ENCODE measurements at places on chromosomes 2 and 18.

GRCh38 chr2:112829961-112830681, 6.5 kb downstream of the IL1B start:
- DNase-seq = no peak

- DNase-seq = no peak
Observed at GRCh38 chr2:96565111-96565510, 28.6 kb downstream of the ARID5A start.

- no peak for DNase-seq
Observed at GRCh38 chr18:26960911-26961310, 95.4 kb upstream of the AQP4 start.

DNA sequence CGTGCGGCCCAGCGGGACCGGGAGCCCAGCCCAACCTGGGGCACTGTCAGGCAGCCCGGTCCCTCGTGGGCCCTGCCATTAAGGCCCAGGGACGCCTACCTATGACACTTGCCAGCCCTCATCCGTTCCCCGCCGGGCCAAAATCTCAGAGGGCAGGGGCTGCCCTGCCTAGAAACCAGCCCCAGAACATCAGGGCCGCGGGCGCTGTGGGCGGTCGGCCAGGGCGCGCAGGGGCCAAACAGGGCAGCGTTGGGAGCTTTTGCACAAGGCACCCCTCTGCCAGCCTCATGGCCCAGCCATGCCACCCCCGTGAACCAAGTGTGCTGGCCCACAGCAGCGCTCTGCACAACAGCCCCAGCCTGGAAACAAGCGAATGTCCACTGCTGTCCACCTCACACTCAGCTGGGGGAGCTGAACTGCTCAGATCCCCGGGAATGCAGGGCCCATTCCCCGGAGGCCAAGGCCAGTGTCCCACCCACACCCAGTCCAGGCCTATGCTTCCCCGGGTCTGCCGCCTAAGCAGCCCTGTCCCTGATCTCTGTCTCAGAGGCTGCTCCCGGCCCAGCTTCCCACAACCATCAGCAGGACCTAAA, 3.5 kb upstream of the NEURL3 start:
- DNase-seq = no peak

DNA sequence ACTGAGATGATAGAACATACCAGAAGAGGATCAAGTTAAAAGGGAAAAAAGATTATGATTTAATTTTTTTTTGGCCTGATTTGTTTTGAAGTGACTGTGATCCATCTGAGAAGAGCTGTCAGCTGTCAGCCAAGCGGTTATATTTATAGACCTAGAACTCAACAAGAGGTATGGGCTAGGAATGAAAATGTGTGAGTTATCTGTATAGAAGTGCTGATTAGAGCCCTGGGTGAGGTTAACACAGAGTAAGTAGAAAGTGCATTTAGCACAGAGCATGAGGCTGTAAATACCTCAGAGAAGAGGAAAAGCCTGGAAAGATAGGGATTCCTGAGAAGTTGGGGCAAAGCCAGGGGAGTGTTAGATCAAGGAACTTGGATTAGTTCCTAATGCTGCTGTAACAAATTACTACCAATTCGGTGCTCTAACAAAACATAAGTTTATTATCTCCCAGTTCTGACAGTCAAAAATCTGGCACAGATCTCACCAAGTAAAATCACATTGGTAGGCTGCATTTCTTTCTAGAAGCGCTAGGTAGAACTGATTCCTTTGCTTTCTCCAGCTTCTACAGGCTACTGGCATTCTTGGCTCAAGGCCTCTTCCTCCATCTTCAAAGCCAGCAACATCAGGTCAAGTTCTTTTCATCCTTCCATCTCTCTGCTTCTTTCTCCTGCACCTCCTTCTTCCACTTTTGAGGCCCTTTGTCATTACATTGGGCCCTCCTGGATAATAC, 197.4 kb upstream of the SPHKAP start:
- DNase-seq = no peak

DNA sequence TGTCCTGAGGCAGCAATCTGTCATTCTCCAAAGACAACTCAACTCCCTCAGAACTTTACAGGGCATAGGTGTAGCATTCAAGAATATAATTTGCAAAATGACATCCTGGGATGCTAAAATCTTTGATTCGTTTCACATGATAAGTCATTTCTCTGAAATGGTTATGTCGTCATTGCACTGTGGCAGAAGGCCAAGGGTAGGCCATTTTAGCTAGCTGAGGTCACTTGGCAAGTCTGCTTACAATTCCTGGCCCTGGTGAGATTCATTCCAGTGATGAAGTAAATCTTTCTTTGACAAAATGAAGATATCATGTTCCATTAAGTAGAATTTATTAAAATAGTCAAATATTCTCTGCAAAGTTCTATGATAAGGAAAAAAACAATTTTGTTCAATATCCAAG, 1410.3 kb upstream of the LRRTM1 start:
- no peak for DNase-seq

GRCh38 chr18:78859686-78860085, 119.9 kb upstream of the SALL3 start:
- DNase-seq = no peak

DNA sequence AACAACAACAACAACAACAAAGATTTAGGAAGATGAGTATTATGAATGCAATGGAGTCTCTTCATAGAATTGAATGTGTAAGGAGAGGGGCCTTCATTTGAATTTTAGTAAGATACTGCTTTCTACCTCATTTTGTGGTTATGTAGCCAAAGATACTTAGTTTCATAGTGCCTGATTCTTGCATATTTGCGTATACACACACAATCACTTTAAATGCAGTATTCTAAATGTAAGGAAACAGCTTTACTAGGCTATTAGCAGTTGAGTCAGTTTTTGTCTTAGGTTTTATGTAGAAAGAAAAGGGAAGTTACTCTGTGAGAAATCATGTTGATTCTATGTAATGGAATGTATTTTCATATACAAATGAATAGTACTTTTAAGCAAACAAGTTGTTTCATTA, 80.5 kb downstream of the HAUS1 start:
- no peak for DNase-seq

DNA sequence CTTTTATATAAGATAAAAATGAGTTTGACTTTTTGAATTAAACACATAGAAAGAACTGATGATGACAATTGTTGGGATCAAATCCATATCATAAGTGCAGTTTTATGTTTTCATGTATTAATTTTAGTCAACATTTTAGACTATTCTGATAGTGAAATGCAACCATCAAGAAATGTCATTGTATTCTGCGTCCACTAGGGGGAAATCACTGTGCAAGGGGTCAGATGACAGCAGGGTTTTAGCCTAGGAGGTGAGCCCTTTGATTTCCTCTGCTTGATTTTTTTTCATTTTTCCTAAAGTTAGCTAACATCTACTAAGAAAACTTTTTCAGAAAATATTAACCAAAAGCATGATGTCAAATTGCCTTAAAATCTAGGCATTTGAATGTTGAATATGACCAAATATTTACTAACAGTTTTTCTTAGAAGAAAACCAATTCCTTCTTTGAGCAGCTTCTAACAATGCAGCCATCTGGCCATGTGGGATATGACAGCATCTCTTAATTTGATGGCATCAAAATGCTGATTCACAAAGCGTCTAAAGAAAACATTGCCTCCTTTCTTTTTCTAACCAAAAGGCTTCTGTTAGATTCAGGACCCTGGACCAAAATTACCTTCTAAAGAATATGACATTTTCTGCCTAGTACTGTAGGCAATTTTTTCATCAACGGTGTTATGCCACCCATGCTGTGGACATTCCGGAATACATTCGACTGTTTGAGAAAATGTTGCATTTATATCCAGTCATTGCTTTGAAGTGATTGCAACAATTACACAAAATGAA, 141.5 kb downstream of the SPHKAP start:
- no peak for DNase-seq

GRCh38 chr2:126467367-126468054, 188.4 kb upstream of the GYPC start:
- no peak for DNase-seq

- DNase-seq = no peak
Observed at GRCh38 chr2:220185766-220186305, 558.4 kb downstream of the SLC4A3 start.

GRCh38 chr2:168660870-168661862, 141.3 kb upstream of the NOSTRIN start:
- DNase-seq = no peak

GRCh38 chr18:11572201-11572600, 37.2 kb upstream of the SLC35G4 start:
- no peak for DNase-seq

GRCh38 chr2:151651274-151651673, 83.0 kb downstream of the NEB start:
- DNase-seq = no peak

- no peak for DNase-seq
Observed at GRCh38 chr2:140998577-140998976, 1132.2 kb downstream of the LRP1B start.

DNA sequence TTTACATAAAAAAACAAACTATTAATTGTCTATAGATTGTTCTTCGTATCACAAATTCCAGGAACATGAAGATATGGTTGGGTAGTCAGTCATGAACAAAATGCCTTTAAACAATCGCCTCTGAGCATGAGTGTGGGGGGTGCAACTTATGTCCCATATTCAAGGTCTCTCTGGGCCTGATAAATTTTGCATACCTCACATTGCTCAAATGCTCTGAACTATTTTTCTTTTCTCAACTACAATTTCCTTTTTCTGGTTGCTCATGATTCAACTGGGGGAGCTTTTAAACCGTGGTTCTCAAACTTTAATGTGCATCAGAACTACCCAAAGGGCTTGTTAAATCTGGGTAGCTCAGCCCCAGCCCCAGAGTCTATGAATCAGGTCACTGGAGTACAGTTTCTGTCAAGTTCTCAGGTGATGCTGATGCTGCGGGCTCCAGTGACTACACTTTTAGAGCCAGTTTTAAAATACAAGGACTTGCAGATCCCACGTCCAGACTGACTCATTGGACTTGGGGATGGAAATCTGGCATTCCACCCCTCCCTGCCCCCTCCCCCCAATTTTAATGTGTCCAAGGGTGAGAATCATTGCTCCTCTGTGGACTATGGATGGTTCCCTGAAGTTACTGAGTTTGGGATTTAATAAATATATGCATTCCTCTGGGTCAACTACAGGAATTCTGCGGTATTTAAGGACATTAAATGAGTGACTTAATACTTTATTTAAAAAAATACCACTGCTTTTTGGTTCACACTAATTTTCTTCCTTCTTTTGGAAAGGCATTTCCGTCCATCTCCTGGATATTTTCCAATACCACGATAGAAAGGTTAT, 1.5 kb upstream of the GPD2 start:
- DNase-seq = no peak

GRCh38 chr18:48891721-48892120, 59.0 kb downstream of the SMAD7 start:
- DNase-seq = no peak

GRCh38 chr18:9787712-9788111, 79.6 kb downstream of the RAB31 start:
- DNase-seq = no peak

GRCh38 chr2:163690896-163691295, 44.9 kb downstream of the FIGN start:
- no peak for DNase-seq

DNA sequence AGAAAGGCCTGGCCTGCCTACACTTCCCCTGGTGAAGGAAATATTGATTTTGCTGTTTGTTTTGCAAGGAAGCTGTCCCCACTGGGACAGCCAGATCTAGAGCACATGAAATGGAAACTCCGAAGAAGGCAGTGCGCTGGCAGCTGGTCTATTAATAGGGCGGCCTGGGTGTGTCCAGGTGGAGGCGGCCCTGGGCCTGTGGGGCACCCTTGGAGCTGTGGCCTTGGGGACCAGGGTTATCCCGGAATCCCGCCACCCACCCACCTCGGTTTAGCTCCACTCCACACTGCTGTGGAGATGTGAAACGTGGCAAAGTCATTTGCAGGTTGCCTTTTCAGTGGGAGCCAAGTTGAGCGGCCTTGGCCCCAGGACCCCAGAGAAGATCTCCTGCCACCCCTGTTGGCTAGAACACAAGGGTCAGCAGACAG, 204.3 kb downstream of the KLHL29 start:
- DNase-seq = no peak

GRCh38 chr2:116582850-116583249, 1231.6 kb upstream of the DDX18 start:
- no peak for DNase-seq

DNA sequence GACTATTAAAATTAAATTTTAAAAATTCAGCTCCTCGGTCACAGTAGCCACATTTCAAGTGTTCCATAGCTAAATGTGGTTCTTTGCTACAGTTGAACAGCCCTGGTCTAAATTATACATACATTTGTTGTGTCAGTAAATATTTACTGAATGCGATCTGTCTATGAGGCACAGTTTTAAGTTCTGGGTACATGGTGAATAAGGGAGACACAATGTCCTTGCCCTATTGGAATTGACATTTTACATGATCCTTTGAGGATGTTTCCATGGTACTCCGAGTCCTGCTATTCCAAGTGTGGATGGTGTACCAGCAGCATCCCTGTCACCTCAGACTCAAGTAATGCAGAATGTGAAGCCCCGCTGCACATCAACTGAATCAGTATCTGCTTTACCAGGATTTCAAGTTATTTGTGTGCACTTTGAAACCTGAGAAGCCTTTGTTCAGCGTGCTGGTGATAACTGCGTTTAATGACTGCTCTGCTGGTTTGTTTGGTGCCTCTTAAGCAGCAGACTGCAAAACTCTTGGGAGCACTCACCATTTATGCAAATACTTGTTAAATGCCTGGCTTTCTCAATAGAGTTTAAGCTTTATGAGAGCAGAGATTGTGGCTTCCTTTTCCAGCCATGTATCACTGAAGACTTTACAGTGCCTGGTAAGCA, 1.5 kb downstream of the GALNT1 start:
- DNase-seq = no peak

- no peak for DNase-seq
Observed at GRCh38 chr2:229043681-229044080, 227.4 kb downstream of the PID1 start.

GRCh38 chr18:23861326-23861725, 153.2 kb upstream of the TTC39C start:
- no peak for DNase-seq

- no peak for DNase-seq
Observed at GRCh38 chr18:74946646-74947375, 262.1 kb downstream of the PTGR3 start.

- DNase-seq = no peak
Observed at GRCh38 chr2:5057891-5058351, 634.3 kb upstream of the SOX11 start.

GRCh38 chr18:48007955-48008701, 77.7 kb upstream of the SMAD2 start:
- peak; percentile 27 for DNase-seq

- DNase-seq = no peak
Observed at GRCh38 chr2:61557381-61557780, 19.2 kb upstream of the XPO1 start.

- DNase-seq = no peak
Observed at GRCh38 chr2:20110876-20111275, 59.4 kb upstream of the LAPTM4A start.

Data from effector memory CD4-positive, alpha-beta T cell (primary cell).